ENCODE measurements at places on chromosomes 11 and 22.

DNA sequence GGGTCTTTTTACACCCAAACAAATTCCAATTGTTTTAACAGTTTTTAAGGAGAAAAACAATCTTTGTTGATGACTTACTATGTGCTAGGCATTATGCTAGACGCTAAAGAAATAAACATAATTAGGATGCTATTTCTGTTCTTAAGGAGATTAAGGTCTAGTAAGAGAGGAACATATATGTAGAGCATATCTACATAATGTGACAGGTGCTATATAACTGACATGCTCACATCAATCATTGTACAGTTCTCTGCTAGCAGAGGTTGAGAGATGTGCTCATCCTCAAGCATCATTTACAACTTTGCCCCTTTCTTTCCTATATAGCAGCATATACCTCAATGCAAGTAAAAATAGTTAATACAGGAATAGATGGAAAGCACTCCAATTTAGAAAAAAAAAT is 37.5 kb downstream of the PDGFD start:
- no peak for DNase-seq

DNA sequence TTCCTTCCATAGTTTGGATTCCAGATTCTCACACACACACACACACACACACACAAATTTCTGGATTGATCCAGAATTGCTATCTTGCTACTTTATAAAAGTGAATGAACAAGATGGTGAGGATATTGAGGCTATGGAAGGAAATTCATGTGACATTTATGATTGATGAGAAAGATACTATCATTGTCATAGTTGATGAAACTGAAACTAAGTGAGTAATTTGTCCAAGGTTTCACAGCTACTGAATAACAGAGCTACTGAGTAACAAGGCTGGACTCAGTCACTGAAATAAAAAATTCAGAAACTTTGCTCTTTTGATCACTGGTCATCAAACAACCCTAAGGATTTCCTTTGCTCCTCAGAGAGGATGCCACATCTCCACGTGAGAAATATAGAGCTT is 16.2 kb downstream of the OR5D16 start:
- no peak for DNase-seq

DNA sequence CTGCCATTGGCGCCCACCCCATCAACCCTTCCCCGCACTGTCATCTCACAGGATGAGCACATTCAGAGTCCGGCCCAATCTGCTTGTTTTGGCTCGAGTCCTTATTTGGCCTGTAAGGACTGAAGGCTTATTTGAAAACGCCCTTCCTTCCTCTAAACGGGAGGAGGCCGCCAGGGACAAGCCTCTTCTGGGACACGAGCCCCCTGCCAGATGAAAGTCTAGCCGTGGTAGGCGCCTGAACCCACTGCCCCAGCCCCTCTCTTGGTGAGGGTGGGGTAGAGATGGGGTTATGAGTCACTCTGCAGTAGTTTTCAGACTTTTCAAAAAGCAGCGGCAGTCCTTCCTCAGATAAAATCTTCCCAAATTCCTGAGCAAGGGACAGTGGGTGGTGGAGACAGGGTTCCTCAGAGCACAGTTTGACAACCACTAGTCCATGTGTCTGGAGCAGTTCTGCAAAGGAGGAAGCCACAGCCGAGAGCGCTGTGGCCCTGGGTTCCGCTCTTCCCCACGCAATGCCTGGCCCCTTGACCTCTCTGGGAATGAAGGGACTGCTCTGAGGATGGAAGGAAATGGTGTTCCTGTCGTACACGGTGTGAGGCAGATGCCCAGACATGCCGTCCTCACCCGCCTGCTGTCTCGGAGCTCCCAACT is 57.0 kb downstream of the MYH9 start:
- DNase-seq = peak; percentile 87

GRCh38 chr22:17260950-17261349 is 41.7 kb upstream of the ADA2 start:
- no peak for DNase-seq

DNA sequence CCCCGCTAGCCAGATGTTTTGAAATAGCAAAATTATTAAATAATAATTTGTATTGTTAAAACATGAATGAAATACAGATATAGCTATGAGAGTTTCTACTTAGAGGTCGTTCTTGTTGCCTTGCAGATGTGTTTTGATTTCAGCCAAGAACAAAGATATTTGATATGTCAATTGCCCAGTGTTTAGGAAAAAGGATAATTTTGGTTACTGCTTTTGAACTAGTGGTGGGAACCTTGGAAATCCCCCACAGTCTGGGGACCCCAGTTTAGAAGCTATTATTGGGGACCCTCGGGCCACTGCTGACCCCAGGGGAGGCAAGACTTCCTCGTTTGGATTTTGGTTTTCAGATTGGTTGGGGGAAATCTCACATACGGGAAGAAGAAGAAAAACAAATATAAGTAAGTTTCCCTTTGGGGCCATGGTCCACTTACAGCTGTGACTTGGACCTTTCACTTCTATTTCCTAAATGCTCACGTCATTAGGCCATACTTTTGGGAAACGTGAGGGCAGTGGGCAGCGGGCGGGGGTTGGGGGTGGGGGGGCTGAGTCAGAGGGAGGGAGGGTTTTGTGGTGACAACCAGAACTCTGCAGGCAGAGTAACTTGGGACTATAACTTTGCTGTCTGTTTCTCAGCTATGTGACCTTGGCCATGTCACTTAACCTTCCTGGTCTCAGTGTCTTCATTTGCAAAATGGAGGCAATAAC is 37.0 kb downstream of the LDLRAD3 start:
- peak; percentile 67 for DNase-seq

DNA sequence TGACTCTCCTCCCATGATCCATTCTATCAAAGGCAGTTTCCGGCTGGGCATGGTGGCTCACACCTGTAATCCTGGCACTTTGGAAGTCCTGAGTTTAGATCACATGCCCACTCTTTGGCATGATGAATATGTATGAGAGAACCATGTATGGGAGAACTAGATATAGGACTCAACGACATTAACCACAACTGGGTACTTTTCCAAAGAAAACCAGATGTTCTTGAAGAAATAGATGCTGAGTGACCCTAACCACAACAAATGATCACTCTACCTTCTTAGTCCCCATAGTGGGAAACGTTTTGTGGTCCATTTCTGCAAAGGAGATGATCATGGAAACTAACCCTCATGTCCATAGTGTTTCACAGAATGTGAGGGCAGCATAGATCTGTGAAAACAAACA is 13.6 kb downstream of the FJX1 start:
- DNase-seq = no peak

DNA sequence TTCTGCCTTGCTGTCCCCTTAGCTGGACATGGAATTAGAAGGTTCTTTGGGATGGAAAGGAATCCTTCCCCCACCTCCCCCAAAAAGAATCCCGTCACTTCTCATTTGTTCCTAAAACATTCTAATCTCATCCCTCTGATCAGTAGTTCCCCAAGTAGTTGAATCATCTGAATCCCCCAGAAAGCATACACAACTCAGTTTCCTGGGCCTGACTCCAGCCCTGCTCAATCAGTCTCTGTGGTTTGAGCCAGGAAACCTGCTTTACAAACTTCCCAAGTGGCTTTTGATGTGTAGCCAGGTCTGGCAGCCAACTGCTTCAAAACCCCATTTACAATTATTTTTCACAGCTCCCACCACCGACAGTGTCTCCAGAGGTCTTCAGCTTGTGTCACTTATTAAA is 20.2 kb downstream of the C22orf31 start:
- no peak for DNase-seq

- no peak for DNase-seq
Measured at GRCh38 chr11:62622476-62623089, 797 bp upstream of the B3GAT3 start.

DNA sequence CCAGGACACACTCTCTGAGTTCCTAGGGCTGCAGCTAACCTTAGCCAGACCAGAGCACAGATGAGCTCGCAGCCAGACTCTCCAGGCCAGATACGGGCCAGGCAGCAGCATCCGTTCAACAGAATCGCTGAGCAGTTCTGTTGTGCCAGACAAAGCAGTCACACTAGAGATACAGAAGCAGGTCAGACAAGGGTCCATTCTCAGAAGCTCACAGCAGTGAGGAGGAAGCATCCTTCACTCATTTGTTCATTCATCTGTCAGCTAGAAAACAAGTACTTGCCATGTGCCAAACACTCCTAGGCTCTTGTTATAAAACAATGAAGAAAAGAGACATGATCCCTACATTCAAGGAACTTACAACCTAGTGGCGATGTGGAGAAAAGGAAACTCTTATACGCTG is 2.6 kb downstream of the LMO2 start:
- DNase-seq = no peak

DNA sequence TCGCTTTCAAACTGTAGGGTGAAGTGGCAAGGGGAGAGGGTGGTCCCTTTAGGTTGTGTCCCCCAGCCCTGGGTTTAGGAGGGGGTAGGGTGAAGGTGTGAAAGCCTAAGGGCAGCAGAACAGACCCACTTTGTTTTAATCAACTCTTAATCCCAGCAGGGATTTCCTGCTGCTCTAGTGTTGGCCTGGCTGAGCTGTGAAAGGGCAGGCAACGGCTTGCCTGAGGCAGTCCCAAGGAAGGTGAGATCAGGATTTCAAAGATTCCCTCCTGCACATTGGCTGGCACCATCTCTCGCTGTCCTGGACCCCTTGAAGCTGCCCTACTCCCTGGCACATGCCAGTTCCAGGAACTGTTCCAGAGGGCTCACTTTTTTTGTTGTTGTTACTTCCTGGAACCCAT is 221.3 kb downstream of the INSC start:
- DNase-seq = no peak

DNA sequence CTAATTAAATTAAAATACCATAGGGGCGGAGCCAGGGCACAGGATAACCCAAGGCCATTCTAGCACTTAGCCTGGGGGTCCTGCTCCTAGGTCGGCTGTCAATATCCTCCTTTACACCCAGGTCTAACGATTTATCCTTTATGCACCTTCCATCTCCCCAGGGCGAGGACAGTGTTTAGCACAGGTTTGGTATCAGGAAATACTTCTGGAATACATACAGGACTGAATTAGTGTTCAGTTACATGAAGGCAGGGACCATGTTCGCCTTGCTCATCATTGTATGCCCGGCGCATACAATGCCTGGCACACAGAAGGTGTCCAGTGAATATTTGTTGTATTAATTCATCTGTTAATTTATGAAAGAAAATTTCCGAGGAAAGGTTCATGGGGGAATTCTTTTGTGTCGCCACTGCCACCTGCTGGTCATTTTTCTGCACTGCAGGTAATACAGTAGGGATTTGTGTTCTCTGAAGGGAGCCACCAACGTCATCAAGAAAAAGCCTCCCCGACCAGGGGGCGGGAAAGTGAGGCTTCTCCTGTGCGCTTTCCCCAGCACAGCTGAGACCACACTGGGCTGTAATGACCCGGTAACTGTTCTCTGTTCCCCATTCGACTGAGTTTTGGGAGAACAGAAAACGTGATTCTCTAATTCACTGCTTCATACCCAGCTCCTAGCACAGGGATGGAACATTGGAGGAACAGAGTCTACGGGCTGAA is 68.7 kb upstream of the ASPHD2 start:
- peak; percentile 74 for DNase-seq

DNA sequence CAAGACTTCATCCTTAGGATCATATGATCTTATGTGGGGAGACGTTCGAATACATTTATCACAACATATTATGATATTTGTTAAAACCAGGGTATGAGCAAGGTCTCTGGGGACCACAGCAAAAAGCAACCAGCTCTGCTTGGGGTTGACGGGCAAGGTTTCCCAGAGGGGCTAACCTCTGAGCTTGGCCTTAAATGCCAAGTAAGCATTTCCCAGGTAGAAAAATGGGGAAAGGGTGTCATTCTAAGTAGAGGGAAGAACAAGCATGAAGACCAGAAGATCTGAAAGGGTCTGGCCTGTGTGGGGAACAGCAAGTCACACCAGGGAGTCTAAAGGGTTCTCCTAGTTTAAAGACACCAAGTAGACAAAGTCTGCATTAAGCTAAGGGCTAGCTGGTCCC is 24.1 kb downstream of the CLMP start:
- no peak for DNase-seq

GRCh38 chr11:134944986-134945385 is 532.9 kb upstream of the B3GAT1 start:
- no peak for DNase-seq

- DNase-seq = peak; percentile 73
Measured at GRCh38 chr22:27150544-27150941, 493.2 kb downstream of the MIAT start.

- no peak for DNase-seq
Measured at GRCh38 chr11:81839976-81840375, 893.7 kb downstream of the FAM181B start.

GRCh38 chr11:125270711-125271110 is 106.2 kb downstream of the PKNOX2 start:
- no peak for DNase-seq

- DNase-seq = peak; percentile 58
Measured at GRCh38 chr11:95241681-95242081, 10.7 kb upstream of the SESN3 start.

- no peak for DNase-seq
Measured at GRCh38 chr22:50516068-50516467, 8.0 kb downstream of the NCAPH2 start.

DNA sequence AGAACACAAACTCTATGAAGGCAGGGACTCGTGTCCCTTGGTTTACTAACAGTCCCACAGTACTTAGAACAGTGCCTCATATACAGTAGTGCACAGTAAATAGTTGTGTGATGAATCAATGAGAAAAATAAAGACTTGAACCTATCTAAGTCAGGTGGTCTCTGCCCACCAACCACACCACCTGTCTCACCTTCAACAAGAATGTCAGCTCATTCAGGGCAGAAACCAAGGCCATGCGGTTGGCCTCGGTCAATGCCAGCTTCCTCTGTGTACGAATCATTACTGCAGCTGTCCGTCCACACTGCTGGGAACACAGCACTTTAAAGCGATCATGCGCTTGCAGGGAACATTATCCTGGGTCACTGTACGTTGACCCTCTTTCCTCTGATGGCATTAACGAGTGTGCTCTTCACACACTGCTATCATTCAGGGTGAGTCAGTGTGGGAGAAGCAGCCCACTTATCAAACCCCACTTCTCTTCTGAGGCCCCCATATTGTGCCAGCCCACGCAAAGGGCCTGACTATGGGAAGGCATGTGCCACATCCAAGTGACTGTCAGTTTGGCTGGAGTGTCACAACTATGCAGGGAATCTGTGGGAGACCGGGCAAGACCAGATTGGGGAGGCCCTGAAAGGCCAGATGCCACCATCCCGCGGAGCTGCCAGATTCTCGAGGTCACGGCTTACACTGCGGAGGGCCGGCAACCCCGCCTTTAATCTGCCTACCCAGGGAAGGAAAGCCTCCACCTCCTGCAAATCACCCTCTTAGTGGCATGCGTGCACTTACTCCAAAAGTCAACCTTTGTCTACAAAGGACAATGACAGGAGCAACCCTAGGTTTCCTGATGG is 36.1 kb downstream of the LARGE1 start:
- no peak for DNase-seq

- DNase-seq = peak; percentile 52
Measured at GRCh38 chr11:35907648-35908431, 36.0 kb upstream of the LDLRAD3 start.

GRCh38 chr22:37520776-37521191 is 1.6 kb upstream of the CARD10 start:
- DNase-seq = no peak

DNA sequence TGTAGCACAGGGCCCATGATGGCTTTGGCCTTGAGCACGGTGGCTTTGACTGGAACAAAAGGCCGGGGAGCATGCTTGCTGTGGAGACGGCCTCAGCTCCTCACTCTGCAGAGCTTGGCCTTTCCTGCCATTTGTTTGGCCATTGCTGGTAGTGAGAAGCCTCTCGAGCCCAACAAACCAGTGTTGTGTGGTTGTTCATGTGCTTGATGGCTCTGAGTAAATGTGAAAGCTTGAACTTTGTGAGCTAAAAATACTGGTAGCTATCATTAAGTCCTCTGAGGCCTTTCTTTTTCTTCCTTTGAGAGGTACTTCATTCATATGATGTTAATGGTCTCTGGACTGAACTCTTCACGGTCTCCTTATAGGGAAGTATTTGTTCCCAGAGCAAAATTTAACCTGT is 39.6 kb downstream of the NAT10 start:
- DNase-seq = no peak
